PC-9 (cell line): ENCODE measurements at places on chromosomes 16 and 17.

- DNase-seq = no peak
Measured at GRCh38 chr17:81403671-81404534, 8.6 kb downstream of the BAHCC1 start.

- DNase-seq = peak; percentile 34
Measured at GRCh38 chr16:74107795-74108610, 188.6 kb upstream of the PSMD7 start.

DNA sequence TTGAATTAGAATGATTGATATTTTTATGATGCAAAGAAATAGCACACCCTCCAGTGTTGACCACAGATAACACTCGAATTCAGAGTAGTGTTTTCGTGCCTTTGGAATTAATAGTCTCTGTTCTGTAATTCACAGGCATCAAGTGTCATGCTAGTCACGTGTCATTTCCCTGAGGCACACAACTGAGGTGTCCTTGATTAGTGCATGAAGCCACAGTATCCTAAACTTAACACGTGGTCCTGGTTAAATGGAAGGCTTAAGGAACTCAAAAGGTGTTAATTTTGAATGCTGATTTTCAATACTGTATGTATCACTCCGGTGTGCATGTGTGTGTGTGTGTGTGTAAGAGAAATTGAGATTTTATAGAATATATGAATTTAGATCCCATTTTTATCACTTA, 625.6 kb downstream of the TMEM114 start:
- no peak for DNase-seq

DNA sequence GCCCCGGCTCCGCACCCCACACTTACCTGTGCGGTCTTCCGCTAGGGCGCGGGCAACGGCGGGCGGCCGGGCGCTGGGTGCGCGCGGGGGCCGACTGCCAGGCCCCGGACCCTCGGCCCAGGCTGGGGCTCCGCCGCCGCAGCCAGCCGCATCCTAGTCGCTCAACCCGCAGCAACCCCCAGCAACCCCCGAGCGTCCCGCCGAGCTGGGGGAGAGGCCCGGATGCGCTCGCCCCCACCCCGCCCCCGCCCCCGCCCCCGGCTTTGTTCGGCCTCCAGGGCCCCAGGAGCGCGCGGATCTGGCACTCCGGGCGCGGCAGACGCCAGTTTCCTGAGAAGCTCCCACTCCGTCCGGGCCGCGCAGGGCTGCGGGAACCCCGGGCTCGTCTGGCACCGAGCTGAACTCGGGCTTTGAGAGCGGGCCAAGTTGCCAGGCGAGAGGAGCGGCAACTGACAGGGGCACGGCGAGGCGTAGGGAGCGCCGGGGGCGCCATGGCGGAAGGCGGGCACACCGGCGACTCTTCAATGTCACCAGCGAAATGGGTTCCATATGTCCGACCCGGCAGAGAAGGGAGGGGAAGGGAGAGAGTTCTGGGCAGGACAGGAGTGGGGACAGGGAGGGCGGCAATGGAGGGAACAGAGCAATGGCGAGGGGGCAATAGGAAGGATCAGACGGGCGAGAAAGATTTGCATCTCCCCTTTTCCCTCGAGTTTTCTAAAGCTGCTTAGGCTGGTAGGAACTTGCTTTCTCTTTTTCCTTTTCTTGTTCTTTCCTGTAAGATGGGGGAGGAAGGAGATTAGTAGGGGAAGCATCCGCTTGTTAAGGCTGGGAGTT, 13.7 kb downstream of the HOXB4 start:
- DNase-seq = no peak

- peak; percentile 82 for DNase-seq
Measured at GRCh38 chr16:89722392-89723278, 1.3 kb downstream of the ZNF276 start.

- no peak for DNase-seq
Measured at GRCh38 chr16:79162977-79163376, 437.6 kb downstream of the MAF start.

GRCh38 chr16:29831490-29831889, 11.2 kb downstream of the MVP start:
- no peak for DNase-seq

DNA sequence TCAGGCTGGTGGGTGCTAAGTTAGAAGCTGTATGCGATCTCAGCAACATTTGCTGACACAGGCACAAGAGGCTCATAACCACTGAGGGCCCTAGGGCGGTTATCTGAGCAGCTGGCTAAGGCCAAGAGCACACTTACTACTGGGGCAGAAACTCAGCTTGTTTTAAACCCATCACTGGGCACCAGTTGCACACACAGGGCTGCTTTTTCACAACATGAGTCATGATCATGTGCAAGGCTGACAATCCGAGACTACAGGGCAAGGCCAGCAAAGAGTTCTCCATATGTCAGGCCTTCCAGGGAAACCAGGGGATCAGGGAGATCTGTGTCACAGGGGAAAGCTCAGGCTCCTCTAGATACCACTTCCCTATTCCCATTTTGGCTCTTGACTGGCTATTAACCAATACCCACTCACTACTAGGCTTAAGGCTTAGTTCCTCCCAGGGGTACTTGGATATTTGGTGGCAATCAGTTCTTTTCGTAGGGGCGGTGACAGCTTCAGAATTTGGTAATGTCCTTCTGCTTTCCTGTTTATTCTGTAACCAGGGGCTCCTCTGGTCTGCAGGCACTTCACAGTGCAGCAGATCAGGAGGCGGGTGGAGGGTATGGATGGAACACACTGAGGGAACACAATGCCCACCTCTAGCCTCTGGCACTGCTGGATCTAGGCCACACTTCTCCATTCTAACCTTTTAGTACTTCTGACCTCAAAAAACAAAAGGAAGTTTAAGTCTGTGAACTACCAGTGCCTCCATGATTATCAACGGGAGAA, 44.9 kb upstream of the ERN1 start:
- no peak for DNase-seq

DNA sequence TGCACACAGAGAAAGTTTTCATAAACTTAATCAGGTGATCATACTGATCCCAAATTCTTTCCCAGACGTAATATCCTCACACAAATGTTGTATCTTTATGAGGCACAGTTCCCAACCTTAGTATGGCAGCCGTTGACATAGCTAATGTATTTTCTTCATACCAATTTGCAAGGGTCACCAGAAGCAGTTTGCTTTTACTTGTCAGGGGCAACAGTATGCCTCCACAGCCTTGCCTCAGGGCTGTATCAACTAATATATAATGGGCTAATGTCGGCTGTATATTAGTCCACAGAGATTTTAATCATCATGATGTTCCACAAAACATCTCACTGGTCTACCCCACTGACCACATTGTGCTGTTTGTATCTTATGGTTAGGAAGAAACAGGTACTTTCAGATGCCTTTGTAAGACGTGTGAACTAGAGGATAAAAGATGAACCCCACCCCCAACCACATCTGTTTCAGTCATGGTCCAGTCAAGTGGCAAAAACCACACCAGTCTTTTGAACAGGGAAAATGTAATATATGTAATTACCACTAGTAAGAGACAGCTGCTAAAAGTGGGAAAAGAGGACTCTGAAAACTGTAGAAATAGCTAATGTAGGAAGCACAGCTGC, 55.2 kb downstream of the GAN start:
- no peak for DNase-seq

- no peak for DNase-seq
Measured at GRCh38 chr16:87042551-87043230, 274.5 kb downstream of the C16orf95 start.

- DNase-seq = no peak
Measured at GRCh38 chr17:63381101-63381729, 64.9 kb downstream of the CYB561 start.

DNA sequence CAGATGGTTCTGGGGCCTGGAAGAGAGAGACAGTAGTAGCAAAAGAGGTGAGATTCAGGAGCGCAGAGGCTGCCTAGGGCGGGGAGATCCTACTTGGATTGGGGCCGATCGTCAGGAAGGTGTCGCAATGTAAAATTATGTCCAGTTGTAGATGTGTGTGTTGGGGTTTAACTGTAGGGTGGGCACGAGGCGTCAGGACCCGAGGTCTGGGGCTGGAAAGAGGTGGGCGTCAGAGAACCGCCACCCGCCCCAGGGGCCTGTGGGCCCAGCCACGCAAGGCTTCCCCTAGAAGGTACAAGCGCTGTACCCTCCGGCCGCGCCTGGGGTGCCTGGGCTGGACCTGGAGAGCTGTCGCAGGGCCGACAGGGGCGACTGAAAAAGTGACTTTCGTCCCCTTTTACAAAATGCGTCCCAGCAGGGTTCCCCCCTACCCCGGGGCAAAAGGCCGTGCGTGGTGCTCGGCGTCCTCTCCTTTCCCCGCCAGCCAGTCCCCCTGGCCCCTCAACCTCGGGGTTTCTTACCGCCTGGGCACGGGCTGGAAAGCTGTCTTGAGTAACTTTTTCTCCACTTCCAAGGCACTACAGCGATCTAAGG, 2.8 kb downstream of the IRX3 start:
- DNase-seq = no peak

GRCh38 chr17:38786372-38786771, 13.0 kb downstream of the PIP4K2B start:
- peak; percentile 84 for DNase-seq

DNA sequence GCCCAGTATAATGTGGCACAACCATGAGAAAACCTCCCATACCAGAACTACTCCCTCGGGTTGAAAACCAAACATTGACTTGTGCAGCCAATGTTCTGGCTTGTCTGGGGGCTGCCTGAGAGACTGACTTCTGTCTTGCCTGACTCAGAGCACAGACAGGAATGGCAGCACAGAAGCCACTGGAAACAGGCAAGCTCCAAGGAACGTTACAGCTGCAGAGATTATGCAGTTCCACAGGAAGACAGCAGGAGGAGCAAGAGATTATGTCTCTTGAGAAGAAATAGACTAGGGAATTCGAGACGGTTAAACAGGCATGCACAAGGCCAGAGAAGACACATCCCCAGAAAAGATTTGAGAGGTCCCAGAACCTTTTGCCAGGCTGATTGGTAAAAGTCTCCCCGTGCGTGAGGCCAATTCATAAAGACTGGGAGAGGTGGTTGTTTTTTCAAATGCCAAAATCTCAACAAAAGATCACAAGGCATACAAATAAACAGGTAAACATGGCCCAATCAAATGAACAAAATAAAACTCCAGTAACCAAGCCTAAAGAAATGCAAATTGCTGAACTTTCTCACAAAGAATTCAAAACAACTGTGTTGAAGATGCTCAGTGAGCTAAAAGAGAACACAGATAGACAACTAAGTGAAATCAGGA, 90.6 kb upstream of the CDH5 start:
- peak; percentile 25 for DNase-seq

DNA sequence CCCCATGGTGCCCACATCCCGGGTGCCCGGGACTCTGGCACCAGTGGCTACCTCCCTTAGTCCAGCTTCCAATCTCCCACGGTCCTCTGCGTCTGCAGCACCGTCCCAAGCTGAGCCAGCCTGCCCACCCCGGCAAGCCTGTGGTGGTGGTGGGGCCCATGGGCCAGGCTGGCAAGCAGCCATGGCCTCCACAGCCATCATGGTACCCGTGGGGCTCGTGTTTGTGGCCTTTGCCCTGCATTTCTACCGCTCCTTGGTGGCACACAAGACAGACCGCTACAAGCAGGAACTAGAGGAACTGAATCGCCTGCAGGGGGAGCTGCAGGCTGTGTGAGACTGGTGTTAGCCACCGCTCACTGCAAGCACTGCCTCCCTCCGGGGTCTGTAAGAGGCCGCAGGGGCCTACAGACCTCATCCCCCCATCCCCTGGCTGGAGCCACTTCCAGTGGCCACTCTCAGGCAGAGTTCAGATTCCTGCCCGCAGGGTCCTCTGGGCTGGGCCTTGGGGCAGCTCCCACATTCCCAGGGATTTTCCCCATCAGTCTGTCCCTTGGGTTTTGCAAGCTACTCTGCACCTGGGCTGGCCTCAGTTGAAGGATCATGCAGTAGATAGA, 3.9 kb upstream of the SETD1A start:
- peak; percentile 41 for DNase-seq

- DNase-seq = peak; percentile 99
Measured at GRCh38 chr16:4957720-4958509, at the start of gene SEC14L5. TSS of gene SEC14L5 (plus strand) at chr16:4958330. CDS start at chr16:4959324, 994 bp downstream.

- DNase-seq = no peak
Measured at GRCh38 chr16:20380782-20381181, 23.8 kb downstream of the PDILT start.

- no peak for DNase-seq
Measured at GRCh38 chr17:75244133-75244866, 17.1 kb downstream of the GGA3 start.

GRCh38 chr17:44159519-44160210, 10.8 kb upstream of the ASB16 start:
- no peak for DNase-seq

DNA sequence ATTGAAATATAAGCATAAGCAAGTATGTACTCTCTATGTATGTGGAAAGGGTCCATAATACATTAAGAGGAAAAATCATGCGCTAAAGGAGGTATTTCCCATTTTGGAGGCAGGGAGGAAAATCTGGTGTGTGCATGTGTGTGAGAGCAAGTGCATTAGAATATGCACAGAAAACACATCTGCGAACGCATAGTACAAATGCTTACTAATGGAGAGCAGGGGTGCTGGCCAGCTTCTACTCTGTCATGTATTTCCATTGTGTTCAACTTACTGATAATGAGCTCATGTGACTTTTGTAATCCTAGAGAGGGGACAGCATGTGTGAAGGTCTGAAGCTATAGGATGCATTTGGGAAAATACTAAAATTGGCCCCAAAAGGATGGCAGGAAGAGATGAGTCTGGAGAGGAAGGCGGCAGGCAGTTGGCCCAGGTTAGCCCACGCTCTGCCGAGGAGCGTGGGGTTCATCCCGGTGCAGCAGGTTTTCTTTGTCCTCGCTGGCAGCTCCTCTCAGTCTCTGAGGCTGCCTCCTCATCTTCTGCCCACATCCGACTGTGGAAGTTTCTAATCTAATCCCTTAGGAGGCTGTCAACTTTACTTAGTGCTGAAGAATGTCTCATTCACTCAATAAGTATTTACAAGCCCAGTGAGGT, 17.8 kb upstream of the KSR1 start:
- DNase-seq = no peak

DNA sequence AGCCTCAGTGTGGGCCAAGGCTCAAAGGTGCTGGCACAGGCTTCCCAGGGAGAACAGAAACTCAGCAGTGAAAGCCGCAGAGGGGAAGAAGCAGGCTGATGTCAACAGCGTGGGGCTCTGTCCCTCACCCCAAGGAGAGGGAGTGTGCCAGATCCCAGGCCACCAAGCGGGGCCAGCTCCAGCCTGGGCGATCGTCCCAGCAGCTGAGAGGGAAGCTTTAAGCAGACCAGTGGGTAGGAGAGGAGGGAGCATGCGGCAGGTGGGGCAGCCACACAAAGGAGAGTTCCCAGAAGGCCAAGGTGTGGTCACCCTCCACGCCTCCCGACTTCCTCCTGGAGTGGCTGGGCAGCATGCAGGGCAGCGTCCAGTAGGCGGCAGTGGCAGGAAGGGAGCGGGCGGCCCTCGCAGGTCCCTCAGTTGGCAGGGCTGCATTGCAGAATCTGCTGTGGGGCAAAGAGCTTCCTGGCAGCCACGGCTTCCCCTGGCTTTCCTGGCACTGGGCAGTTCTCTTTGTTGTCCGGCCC, 6.0 kb downstream of the SYNGR2 start:
- peak; percentile 48 for DNase-seq

GRCh38 chr17:9144502-9145249, 123.4 kb downstream of the NTN1 start:
- no peak for DNase-seq

DNA sequence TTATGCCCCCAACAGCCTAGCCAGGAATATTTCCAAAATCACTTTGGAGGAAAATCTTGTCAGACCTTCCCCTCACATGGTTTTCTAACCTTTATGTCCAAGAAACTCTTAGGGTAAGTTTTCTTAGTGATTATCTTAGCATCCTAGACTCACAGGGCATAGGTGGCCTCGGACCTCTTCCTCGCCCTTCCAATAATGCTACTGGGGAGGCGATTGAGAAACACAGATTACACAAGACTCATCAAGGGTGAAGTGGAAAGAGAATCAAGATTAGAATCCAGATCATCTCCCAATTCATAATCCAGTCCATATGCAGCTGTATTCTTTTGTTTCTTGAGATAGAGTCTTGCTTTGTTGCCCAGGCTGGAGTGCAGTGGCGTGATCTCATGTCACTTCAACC, 358.4 kb upstream of the CDH5 start:
- no peak for DNase-seq
